ENCODE measurements at places on chromosomes 2 and 18.

DNA sequence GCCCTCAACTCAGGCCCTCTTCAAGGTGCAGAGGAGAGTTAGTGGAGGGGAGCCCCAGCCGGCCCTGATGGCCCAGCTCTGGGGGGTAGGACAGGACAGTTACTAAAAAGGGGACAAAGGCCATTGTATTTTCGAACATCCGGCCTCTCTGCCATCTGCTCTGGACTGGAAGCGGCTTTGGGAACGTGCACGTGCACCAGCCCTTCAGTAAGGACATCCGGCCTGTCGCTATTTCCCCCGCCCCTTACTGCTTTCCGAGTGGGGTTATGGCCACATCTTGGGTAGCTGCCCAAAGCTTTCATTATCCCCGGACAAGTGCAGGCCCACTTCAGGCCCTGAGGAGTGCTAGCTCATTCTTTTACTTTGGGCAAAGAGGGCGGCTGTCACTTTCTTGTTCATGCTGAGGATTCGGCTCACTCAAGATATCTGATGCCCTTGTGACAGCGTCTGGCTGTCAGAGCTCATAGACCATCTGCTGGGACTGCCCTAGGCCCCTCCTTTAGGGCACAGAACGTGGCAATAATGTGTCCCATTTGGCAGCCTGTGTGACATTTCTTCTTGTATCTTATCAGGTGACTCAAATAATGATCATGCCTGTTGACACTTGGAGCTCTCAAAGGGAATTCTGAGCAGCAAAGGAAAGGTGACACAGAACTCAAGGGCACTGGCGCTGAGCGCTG is 17.5 kb downstream of the SLC4A3 start:
- no peak for DNase-seq

GRCh38 chr2:61993422-61994024 is 88.0 kb downstream of the COMMD1 start:
- peak; percentile 59 for DNase-seq

DNA sequence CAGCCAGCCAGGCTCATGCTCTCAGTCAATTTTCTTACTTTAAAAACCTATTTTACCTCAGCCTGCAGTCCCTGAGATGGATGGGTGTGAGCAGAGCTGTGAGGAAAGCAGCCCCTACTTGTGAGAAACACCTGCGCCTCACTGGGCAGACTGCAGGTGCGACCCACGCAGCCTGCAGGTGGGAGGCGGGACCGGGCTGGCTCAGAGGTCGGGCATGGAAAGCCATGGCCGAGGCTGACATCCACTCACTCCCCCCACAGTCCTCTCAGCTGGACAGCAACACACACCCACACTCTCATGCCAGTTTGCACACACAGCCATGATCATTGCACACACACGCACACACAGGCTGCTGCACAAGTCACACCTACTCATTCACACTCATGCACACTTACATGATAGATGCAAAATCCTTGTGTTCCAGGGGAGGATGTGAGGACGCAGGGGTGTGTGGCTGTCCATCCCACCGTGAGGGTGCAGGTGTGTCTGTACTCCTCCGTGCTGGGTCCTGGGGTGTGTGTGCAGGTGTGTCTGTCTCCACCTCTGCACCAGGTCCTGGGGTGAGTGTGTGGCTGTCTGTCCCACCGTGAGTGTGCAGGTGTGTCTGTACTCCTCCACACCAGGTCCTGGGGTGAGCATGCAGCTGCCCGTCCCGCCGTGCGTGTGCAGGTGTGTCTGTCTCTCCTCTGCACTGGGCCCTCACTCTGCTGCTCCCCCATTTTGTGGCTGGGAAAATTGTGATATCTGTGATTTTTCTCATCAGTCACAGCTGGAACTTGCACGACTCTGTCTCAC is 166.5 kb downstream of the RTP5 start:
- DNase-seq = no peak

DNA sequence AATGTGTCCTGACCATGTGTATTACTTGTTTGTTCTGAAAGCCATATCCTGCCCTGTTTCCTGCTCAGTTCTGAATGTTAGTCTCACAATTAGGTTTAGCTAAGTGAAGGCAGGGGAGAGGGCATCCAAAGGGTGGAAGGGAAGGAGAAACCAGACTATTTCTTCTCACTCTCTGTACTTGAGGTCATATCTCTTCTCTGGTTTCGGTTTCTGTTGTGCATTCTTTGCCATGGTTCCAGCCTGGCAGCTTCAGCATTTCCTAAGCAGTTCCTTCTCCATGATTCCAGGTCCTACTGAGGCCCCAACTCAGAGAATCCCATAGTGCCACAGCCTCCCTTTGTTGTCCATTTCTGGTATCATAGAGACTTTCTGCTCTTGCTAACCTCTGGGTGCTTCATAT is 40.3 kb upstream of the HNMT start:
- DNase-seq = no peak

DNA sequence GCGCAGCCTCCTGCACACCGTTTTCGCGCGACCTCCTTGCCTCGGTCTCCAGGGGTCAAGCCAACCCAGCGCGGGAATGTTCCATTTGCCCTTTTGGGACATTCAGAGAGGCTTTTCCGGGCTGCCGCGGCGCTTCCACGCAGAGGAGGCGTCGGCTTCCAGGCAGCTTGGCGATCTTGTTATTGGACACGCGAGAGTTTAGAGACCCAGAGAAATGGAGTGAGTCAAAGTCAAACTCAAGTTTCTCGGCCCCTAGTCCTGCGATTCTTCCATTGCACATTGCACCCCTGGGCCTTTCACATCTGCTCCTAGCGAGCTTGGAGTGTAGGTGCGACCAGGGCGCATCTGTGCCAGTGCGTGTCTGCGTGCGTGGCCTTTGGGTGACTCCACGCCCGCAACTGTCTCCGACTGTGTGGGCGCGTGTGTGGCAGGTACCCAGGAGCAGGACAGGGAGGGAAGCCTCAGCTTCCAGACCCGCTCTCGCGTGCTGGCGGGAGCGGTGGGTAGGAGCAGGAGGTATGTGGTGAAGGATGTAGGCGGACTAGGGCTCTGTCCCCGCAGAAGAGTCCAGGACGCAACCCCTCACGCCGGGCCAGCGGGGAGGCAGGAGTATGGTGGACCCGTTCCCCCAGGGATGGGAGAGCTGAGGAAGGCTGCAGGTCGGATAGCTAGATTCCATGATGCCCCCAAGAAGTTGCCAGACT is 13.5 kb downstream of the SIX3 start:
- DNase-seq = no peak

DNA sequence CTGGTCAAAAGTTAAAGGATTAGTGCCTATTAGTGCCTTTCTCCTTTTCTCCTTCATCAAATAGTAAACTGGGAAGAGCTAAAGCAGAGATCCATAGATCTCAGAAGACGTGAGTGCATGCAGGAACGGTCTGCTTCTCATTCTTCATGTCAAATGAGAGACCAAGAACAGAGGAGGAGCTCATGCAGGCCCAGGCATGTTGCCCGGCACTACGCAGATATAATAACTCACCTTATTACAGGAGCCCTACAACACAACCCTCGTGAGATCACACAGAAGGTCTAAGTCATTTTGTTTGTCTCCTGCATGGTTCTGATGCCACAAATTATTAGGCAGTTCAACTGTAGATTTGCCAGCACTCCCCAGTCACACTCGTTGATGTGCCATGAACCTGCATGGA is 71.8 kb downstream of the CMPK2 start:
- no peak for DNase-seq

GRCh38 chr2:11764359-11764758 is 17.9 kb downstream of the LPIN1 start:
- no peak for DNase-seq

DNA sequence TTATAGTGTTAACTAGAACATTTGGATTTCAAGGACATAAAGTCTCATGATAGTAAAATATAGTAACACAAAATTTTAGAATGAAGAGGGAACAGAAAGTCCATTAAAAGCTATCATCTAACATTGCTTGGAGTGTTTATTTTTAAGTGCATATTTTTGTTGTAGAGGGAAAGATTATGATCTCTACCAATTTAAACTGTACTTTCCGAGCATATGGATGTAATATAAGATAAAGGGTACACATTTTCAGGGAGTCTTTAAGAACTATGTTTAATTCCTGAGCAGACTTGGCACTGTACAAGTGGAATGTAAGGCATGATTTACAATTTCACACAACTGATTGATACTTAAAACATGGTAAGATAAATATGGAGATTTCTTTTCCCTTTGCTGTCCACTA is 34.2 kb upstream of the ZNF804A start:
- no peak for DNase-seq

- no peak for DNase-seq
Measured at GRCh38 chr2:86491088-86491487, 49.9 kb downstream of the KDM3A start.

DNA sequence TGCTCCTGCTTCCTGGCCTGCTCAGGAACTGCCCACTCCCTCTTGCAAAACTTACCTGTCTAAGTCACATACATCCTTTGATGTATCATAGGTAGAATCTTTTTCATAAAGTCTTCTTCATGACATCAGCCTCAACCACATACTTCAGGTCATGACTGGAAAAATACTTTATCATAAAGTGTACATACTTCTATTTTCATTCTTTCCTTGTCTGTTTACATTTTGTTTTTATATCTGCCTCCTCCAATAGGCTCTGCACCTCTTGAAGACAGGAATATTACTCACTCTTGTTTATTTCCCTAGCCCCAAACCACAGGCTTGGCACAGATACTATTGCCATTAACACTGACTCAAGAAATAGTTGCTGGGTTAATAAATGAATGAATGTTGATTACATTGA is 43.6 kb upstream of the ZNF804A start:
- no peak for DNase-seq

GRCh38 chr2:238290091-238290509 is 1.7 kb upstream of the PER2 start:
- no peak for DNase-seq

GRCh38 chr18:12032786-12033642 is 51.7 kb downstream of the IMPA2 start:
- DNase-seq = peak; percentile 64

- DNase-seq = no peak
Measured at GRCh38 chr2:215722125-215722524, 286.3 kb upstream of the FN1 start.

GRCh38 chr2:168289880-168290279 is 42.5 kb upstream of the STK39 start:
- no peak for DNase-seq

- DNase-seq = no peak
Measured at GRCh38 chr18:47801817-47802216, 128.6 kb downstream of the SMAD2 start.

DNA sequence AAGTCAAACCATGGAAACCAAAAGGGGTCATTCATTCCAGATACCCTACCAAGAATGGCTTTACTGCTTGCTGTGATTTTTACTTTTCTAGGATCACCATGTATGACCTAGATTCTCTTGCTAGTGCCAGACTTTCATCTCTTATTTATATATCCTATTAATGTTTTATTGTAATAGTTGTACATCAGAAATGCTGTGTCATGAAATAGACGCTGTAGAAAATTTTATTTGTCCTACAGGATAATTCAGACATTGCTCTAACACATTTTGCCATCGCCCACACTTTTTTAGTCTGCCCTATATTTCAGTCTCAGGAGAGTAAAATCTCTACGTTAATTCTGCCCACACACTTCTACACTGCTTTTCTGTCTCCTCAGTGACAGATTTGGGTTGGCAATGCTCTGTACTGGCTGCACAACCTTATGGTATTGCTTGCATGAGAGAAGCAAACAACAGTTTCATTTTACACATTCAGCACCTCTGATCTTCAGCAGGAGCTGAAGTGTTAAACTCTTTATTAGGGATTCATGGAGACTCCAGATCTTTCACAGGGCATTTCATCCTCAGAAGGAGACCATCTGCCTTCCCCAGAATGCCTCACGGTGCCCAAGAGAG is 871.8 kb upstream of the CHAC2 start:
- no peak for DNase-seq

- no peak for DNase-seq
Measured at GRCh38 chr2:15141211-15141610, 419.9 kb downstream of the NBAS start.

DNA sequence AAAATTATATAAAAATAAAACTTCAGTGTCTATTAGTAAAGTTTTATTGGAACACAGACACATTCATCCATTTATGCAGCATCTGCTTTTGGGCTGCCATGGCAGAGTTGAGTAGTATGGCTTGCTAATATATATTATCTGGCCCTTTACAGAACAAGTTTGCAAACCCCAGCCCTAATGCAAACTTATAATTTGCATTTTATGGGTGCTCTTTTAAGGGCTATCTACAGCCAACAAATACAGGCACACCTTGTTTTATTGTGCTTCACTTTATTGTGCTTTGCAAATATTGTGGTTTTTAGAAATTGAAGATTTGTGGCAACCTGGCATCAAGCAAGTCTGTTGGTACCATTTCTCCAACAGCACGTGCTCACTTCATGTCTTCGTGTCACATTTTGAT is 35.2 kb upstream of the DLX2 start:
- DNase-seq = no peak

- DNase-seq = no peak
Measured at GRCh38 chr2:216803791-216804190, 56.1 kb downstream of the TNP1 start.

- no peak for DNase-seq
Measured at GRCh38 chr2:233833345-233833744, 21.0 kb downstream of the HJURP start.

GRCh38 chr2:72062336-72062735 is 85.3 kb downstream of the CYP26B1 start:
- no peak for DNase-seq

- DNase-seq = no peak
Measured at GRCh38 chr2:209138079-209138478, 285.8 kb upstream of the MAP2 start.

DNA sequence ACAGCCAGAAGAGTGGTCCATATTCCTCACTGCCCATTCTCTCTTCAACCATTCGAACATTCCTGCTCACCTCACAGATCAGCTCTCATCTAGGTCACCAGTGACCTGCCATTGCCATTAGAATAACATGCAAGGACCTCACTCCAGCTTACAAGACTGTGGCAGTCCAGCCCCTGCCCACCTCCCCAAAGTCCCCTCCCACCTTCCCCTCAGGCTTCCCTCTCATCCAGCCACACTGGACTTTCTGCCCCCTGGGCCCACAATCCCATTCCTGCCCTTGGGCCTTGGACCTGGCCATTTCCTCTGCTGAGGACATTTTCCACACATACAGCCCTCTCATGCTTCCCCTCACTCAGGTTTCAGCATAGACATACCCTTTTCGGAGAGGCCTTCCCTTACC is 5.2 kb upstream of the TMEM177 start:
- DNase-seq = no peak

DNA sequence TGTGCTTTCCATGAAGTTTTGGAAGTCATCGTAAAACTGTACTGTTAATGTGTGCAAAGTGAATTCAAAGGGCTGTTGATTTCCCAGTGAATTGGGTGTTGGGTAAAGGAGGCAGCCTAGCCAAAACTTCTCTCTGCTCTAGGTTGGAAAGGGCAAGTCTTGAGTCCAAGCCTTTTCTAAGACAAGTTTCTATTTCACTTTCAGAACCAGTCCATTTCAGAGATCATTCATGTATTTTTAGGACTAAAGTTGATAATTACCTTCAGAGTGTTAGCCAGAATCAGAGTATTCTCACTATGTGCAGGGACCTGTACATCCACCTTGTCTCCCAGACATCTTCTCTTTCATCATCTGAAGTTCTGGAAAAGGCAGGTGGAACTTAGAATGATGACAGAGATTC is 636.1 kb upstream of the KLHL29 start:
- DNase-seq = no peak
